ENCODE measurements at places on chromosomes 6 and 20.

- no peak for DNase-seq
Measured at GRCh38 chr6:7418238-7418905, 28.8 kb downstream of the RIOK1 start.

DNA sequence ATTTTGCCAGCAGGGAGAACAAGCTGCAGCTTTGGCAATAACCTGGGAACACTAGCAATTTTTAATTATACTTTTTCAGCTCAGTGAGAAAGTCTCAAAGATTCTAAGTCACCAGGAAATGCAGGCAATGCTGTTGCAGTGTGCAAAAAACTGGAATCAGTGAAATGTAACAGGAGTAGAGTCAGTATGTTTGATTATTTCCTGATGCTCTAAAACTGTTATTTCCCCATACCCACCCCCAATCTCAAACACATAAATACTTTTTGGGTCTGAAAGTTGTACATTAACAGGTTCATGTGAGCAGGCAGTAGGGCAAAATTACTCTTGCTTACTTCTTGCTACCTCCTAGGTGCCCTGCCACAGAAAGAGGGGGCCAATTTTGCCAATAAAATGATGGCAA lies 65.4 kb upstream of the BEND6 start:
- DNase-seq: no peak

- DNase-seq: no peak
Measured at GRCh38 chr6:130610303-130610702, 216.9 kb upstream of the SMLR1 start.

- no peak for DNase-seq
Measured at GRCh38 chr6:27757307-27757706, 154.9 kb downstream of the OR2B2 start.

GRCh38 chr20:8320306-8320705 lies 188.2 kb downstream of the PLCB1 start:
- no peak for DNase-seq

DNA sequence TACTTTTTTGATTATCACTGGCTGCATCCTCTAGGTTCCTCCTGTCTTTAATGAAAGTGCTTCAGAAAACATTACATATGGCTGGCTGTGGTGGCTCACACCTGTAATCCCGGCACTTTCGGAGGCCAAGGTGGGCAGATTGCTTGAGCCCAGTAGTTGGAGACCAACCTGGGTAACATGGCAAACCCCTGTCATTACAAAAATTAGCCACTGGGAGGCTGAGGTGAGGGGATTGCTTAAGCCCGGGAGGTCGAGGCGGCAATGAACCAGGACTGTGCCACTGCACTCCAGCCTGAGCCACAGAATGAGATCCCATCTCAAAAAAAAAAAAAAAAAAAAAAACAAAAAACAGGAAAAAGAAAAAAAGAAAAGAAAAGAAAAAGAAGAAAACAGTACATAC lies 35.3 kb downstream of the BEND3 start:
- no peak for DNase-seq

DNA sequence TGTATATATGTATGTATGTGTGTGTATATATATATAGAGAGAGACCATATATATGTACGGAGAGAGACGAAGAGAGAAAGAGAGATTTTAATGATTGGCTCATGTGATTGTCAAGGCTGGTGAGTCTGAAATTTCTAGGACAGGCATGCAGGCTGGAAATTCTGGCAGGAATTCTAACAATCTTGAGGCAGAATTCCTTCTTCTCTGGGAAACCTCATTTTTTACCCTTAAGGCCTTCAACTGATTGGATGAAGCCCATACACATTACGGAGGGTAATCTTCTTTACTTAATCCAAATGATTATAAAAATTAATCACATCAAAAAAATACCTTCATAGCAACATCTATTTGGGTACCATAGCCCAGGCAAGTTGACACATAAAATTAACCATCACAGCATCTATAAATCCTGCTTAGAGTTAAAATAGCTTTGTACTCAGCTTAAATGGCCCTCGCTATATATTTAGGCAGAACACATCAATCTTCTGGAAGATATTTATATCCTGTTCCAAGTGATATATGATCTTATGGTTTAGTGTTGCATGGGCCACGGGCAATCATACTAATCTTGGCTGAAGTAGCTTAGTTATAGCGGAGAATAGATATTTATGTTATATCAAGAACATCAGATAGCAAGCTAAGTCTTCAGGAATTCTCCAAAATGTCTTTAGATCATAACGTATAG lies 36.6 kb downstream of the ABRACL start:
- DNase-seq: no peak

GRCh38 chr6:20948556-20948955 lies 414.3 kb downstream of the CDKAL1 start:
- no peak for DNase-seq

DNA sequence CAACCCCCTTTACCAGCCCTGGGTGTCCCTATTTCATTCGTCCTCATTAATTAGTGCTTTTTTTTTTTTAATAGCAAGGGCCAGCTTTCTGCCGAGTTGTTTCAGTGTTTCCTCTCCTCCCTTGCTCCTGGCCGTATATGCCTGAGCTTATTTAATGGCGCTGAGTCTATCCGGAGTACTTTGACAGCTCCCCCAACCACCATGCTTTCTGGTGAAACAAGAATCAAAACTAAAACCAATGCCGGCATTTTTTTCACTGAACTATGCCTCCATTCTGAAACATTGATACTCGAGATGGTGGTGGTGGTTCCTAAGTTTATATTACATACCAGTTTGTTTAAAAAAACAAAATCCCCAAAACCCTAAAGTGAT lies 1.2 kb downstream of the DCBLD1 start:
- no peak for DNase-seq

- DNase-seq: no peak
Measured at GRCh38 chr6:163438298-163438939, 23.9 kb downstream of the QKI start.

GRCh38 chr6:34521463-34522285 lies 34.5 kb downstream of the SPDEF start:
- no peak for DNase-seq

- DNase-seq: peak; percentile 6
Measured at GRCh38 chr6:39088331-39088730, 26.7 kb downstream of the SAYSD1 start.

DNA sequence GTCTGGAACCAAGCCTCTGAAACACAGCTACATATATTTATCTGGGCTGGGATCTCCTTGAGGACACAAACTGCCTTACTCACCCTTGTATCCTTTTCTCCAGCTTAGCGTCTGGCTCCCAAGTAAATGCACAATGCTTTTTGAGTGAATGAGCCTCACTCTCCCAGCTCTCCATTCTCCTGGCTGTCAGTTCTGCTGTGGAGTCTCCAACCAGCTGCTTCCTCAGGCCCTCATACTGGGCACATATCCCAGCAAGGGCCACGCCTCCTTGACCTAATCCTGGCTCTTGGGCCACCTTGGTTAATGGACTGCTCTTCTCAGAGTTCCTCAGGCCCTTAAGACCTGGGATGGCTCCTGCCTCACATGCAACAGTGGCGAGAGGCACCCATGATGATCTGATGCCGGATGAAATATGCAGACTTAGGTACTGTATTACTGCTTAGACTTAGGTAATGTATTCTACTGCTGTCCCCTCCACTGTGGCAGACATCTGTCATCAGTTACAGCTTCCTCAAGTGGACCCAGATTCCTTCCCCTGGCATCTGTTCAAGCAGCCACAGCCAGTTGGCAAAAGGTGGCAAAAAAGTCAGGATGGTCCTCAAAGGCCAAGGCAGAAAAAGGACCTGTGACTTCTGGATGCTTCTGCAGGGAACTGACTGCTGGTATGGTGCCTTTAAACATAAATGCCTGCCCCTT lies 16.5 kb downstream of the SNHG17 start:
- peak; percentile 26 for DNase-seq

Measured in hippocampal formation (tissue), 2 donors.